ENCODE measurements at places on chromosomes 1 and 21. TPM values are rescaled to one million over a fixed set of nuclear protein-coding genes. Genes with fewer than 3 reads are reported as not detected.

DNA sequence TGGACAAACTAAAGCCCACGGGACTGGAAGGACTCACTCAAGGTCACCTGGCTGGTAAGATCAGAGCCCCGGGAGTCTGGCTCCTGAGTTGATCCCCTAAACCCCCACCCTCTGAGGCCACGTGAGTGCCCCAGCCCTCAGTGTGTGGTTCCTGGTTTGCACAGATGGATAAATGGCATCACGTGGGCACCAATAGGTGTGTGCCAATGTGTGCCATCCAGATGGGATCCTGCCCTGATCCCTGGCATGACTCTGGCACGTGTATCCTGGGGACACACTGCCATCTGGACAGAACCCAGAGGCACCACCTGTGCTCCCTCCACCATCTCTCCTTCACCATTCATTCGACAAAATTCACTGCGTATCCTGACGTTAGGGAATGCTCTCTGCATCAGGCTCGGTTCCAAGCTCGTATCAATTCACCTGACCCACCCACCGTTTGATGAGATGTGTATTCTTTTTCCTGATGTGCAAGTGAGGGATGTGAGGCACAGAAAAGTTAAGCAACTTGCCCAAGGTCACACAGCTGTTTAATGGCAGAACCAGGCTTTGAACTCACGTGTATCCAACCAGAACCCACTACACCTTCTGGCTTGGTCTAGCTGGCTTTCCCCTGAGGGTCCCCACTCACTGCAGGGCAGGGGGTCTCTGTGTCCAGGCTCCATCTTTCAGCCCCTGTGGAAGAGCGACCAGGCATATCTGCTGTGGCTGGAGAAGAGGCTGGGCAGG, 49.8 kb upstream of the PAX7 start:
- DNase-seq: no peak

DNA sequence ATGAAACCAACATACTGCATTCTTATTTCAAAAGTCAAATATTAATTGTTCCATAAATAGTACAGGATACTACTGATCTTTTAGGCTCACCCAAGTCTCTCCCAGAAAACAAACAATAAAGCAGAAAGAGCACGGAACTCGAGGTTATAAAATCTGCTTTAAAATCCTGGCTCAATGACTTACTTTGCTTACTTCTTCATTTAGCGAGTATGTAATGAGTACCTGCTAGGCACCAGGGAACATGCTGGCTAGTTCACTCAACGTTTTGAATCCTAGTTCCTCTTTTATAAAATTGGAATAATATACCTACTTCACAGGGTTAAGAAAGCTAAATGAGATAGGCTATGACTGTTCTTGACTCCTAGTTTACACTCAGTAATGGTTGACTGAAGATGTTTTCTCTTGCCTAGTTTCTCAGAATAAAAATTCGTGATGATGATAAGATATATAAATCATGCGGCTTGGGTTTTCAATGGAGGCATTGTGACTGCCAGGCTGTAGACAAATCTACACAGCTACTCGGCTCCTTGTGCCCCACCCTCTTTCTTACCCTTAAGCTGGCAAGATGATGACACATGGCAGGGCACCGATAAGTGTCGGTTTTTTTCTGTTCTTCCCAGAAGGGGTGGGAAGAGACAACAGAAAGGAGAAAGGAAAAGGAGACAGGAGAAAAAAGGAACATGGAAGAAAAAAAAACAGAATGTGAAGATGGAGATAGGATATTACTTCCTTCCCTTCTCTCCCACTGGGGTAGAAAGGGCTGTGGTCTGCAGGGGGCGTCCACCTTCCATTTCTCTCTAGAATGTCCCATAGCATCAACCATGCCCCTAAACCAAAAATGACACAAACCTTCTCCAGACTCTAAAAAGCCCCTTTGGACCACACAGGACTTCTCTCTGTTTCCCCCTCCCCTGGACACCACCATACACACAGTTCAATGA, 507.1 kb downstream of the SMYD3 start:
- no peak for DNase-seq

- peak; percentile 87 for DNase-seq
Measured at GRCh38 chr1:162772571-162773154, 17.8 kb upstream of the HSD17B7 start.

DNA sequence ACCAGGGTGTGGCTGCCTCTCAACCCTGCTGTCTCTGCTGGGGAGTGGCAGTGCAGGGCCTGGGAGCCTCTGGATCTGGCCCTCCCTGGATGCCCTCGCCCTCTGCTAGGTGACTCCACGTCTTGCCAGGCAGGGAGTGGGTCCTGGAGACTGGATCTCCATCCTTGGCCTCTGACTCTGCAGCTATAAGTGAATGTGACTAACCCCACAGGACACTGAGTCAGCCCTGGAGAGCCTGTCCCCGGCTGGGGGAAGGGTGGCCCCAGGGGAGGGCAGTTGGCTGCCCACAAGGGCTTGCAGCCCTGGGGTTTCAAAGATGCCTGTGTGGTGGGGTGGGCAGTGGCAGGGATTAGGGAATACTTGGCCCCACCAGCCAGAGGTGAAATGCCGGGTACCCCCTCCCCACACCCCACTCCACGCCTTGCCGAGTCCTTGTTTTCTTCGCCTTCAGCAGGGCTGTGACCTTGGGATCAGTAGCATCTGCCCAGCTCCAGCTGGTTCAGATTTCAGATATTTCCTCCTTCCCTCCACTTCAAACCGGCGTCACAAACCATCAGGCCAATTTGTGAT, 1.9 kb upstream of the MYBPH start:
- peak; percentile 88 for DNase-seq

GRCh38 chr1:28314547-28314941, 14.3 kb upstream of the MED18 start:
- DNase-seq: no peak

- no peak for DNase-seq
Measured at GRCh38 chr1:92958203-92958970, 2.9 kb downstream of the DIPK1A start.

DNA sequence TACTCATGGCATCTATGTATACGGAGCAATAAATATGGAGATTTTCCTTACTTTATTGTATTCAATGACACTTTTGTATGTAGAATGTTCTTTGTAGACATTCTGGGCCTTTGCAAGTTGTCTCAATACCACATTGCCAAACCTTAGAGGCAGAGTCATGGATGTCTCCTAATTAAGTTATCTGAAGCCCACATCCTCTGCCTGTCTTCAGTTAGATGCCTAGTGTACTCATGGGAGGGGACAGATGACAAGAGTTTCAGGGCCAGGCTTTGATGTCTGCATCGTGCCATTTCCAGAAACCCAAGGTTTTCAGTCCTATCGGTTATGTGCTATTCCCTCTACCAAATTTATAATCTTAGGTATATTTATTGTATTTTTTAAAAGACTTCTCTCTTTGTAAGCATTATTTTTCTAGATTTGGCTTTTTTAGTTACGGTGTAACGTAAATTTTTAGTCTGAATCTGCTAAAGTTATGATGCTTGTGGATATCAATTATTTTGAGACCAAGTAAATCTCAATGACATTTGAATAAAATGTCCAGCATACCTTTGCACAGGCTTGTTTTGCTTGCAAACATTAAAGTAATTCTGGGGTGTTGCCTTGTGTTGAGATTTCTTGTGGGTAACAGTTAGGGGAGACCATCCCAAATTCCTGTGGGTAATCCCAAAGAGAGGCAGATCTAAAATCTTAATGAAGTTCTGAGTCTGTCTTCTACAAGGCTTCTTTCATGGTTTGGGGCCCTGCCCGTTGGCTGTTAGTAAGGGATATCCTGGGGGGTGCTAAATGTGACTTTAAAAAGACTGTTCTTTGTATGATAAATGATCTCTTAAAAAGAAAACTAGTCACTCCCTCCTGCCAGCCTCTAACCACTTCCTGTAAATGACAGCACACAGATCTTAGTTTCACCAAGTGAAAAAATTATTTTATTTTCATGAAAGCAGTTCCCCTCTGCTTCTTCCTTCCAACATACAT, 8.0 kb upstream of the MACF1 start:
- peak; percentile 55 for DNase-seq

- DNase-seq: peak; percentile 23
Measured at GRCh38 chr21:37532868-37533780, 166.6 kb downstream of the DYRK1A start.

DNA sequence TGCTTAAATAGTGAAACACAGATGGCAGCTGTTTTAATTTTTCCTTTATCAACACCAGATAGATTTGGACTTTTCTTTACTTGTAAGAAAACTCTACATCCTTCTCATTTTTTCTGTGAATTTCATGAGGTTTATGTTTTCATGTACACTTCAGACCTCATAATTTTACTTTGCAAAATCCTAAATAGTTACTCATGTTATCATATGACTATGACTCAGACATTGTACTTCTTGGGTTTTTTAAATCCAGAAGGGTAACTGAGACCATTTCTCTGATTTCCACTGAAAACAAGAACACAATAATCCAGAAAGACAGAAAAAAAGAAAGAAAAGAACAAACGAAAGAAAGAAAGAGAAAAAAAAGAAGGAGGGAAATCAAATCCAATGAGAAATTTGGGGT, 1021.6 kb downstream of the NCAM2 start:
- DNase-seq: no peak

GRCh38 chr1:118075116-118075515, 109.9 kb downstream of the SPAG17 start:
- peak; percentile 69 for DNase-seq

GRCh38 chr1:109847251-109847650, 63.4 kb upstream of the CSF1 start:
- DNase-seq: no peak

GRCh38 chr1:165383067-165383466, 26.6 kb upstream of the LMX1A start:
- peak; percentile 98 for DNase-seq

DNA sequence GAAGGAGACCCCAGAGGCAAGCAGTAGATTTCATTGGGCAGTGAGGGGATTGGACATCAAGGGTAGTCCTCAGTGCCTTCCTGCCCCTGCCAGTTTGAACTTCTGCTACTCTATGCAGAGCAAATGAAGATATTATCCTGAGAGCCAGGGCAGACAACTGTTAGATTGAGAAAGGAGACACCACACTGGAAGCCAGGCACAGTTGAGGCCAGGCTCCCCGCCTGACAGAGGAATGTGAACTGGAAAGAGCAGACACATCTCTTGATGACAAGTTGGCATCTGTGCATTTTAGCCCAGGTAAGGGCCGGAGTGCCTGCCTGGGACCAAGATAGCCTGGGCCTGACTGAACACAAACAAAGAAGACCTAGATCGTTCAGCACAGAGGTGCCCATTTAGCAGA, 16.0 kb downstream of the SH3BGR start:
- no peak for DNase-seq

- DNase-seq: no peak
Measured at GRCh38 chr1:5342830-5343229, 649.4 kb downstream of the NPHP4 start.

- no peak for DNase-seq
Measured at GRCh38 chr1:222620566-222620965, 2.7 kb downstream of the MIA3 start.

- no peak for DNase-seq
Measured at GRCh38 chr1:100565937-100566699, 28.2 kb downstream of the GPR88 start.

DNA sequence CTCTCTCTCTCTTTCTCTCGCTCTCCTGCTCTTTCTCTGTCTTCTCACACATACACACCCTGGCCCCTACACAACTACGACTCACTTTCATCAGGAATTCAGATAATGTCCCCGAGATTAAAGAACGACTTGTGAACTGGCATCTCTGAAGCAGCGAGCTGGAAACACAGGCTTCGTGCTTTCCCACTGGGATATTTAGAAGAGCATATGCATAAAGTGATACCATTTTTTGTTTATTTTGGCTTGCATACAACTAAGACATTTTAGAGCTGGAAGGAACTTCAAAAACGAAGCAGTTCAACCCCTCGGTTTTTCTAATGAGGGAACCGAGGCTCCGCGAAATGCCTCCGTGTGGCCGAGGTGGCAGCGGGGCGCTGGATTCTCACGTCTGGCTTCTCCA, 88.6 kb downstream of the ZBTB18 start:
- DNase-seq: no peak

DNA sequence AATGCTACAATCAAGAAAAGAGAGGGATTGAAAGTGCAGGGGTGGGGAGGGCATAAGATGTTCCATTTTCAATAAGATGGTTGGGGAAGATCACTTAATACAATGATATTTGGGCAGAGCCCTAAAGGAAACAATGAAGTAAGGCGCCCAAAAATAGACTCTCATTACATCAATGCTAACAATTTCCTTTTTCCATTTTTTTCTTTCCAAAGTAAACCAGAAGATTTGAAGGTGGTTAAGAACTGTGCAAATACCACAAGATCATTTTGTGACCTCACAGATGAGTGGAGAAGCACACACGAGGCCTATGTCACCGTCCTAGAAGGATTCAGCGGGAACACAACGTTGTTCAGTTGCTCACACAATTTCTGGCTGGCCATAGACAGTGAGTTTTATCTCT, 16.8 kb downstream of the IFNAR2 start:
- no peak for DNase-seq

- DNase-seq: peak; percentile 67
Measured at GRCh38 chr1:203796236-203796605, 798 bp downstream of the ZBED6 start.

DNA sequence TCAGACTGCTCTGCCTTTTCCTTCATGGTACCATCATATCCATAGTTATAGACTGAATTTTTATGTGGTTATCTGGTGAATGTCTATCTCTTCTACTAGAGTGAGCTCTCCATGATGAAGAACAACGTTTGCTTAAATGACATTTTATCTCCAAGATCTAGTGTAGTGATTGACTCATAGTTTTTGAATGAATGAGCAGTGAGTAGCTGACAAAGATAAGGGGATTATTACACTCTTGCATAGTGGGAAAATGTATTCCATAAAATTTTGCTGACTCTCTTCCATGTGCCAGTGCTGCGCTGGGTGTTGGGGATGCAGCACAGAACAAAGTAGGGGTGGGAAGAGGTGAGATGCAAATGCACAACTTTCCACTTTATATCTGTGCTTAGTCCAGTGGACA, 147.7 kb downstream of the TGFB2 start:
- DNase-seq: no peak

- no peak for DNase-seq
Measured at GRCh38 chr21:41776778-41777177, 9.9 kb upstream of the RIPK4 start.

DNA sequence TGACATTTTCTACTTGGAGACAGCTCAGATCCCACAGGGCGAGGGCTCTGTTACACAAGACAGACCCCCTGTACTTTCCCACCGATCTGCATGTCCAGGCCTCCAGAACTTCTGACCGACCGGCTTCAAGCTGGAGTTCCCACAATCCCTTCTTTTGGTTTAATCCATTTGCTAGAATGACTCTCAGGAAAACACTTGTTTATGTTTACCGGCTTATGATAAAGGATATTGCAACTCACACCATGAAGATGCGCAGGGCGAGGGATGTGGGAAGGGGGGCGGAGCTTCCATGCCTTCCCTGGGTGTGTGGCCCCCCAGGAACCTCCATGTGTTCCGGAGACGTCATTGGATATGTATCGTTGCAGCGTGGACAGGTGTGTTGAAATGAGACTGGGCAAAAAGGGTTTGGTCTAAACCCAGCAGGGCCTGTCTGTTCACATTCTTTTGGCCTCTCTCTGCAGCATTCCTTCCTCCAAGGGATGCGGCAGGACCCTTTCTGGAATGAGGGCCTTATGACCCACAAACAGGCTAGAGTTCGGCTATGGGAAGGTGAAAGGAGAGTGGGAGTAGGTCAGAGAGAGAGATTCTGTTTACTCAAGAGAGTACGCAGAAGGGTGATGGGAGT, 7.5 kb upstream of the IGSF5 start:
- DNase-seq: no peak

The SELENBP1 gene
- 4.0 TPM for total RNA-seq

The RGS5 gene
- 2.7 TPM for total RNA-seq

The SPRR4 gene
- total RNA-seq: not detected

The RPE65 gene
- total RNA-seq: not detected

The LCE2C gene
- total RNA-seq: not detected

The RGSL1 gene
- not detected for total RNA-seq

The PSRC1 gene
- total RNA-seq: 20.5 TPM
